NCI-H1436 (cell line): ENCODE measurements at places on chromosomes 5 and 9.

GRCh38 chr9:89400403-89401116, 82.3 kb downstream of the SECISBP2 start:
- DNase-seq, result no peak

DNA sequence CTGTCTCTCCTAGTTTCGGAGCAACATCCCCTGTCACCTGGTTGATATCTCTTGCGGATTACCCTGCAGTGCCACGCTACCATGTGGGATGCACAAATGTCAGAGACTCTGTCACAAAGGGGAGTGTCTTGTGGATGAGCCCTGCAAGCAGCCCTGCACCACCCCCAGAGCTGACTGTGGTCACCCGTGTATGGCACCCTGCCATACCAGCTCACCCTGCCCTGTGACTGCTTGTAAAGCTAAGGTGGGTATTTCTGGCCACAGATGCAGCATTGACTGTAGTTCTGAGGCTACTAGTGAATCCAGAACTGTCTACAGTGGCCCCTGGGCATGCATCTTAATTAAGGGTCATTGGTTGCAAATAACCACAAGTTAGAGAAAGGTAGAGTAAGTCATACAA, 50.8 kb downstream of the AQP7 start:
- DNase-seq, result no peak

- DNase-seq, result peak; percentile 79
Observed at GRCh38 chr9:98974994-98975712, 31.4 kb downstream of the COL15A1 start.

DNA sequence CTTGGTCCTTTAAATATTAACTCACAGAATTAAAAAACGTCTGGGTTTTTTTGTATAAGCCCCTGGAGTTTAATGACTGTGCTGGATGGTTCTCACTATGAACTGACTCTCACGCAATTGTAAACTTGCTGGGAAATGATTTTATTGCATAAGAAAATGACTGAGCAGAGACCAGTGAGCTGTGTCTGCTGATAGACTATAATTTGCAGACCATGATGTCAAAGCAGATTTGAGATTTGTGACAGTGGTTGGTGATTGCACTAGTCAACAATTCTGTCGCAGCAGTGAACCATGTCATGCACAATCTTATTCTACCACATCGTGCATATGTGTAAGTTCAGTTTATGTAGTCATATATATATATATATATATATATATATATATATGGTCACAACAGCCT, 85.7 kb upstream of the C9orf72 start:
- no peak for DNase-seq

GRCh38 chr9:114592356-114592755, 4.8 kb downstream of the ATP6V1G1 start:
- no peak for DNase-seq

DNA sequence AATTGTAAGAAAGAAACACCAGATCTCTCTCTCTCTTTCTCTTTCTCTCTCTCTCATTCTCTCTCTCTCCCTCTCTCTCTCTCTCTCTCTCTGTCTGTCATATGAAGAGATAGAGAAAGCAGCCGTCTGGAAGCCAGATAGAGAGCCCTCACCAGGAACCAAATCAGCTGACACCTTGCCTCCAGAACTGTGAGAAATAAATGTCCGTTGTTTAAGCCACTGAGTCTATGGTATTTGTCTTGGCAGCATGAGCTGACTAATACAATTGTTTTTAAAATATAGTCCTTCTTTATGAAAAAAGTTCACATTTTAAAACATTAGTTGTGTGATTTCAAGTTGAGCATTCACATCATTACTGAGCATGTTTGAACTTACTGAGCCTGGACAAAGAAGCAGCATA, 275.6 kb downstream of the CETN3 start:
- DNase-seq, result no peak

GRCh38 chr5:99059685-99060084, 130.9 kb upstream of the CHD1 start:
- no peak for DNase-seq

GRCh38 chr5:135489466-135490244, 37.5 kb upstream of the TIFAB start:
- DNase-seq, result no peak

DNA sequence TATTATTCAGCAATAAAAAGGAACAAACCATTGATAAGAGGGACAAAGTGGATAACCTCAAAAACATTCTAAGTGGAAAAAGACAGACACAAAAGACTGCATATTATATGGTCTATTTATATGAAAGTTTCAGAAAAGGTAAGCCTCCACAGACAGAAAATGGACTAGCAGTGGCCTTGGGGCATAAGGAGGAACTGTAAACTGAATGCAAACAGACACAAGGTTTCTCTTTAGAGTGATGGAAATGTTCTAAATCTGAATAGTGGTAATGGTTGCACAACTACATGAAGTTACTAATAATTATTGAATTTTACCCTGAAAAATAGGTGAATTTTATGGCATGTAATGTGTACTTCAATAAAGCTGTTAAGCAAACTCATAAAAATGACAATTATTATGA, 286.3 kb upstream of the PAPPA start:
- no peak for DNase-seq

DNA sequence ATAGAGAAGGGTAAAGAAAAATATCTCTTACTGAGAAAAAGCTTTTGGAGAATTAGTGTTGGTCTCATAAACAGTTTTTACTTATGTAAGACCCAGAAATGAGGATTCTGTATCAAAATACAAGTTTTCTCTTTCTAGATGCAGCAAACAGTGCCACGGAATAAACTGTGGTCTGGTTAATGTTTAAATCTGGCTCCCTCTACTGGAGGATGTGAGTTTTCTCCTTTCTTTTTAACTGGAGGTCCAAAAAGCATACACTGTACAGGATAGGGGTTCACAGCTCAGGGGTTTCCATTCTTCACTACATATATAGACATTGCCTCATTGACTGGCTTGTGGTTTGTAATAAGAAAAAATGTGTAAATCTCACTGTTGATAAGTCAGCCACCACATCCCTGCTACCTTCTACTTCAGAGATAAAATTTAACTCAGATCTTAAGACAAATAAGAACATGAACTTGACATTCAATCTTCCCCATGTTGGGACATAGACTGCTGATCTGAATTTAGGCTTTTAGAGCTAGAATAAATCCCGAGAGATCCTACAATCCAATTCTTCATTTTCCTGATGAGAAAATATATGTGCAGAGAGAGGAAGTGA, 98.9 kb downstream of the CFAP95 start:
- peak; percentile 74 for DNase-seq

DNA sequence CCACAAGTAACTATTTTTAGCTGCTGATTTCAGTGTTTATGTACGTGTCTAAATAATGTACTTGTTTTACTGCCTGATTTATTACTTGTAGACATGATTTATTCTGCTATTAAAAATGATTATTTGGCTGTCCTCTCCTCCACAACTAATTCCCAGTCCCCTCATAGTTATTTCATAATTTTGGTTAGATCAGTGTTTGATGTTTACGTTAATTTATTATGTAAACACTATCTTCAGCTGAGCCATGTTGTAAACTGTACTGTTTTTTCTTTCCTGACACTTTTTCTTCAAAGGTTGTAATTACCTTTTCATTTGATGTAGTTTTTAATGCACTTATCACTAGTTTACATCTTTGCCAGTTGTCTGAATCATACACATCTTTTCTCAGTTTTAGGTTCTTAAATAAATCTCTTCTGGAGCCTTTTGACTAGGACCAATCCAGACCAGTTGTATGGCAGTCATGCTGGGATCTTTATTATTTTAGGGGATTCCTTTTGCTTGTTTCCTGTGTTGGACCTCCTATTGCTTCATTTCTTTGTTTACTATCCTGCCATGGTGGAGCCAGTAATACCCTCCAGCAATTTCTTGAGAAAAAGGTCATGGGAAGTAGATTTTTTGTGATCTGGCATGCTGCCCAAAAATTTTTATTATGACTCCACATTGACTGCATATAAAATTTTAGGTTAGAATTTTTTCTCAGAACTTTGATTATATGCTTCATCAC, 16.1 kb downstream of the AP3S1 start:
- no peak for DNase-seq

GRCh38 chr5:68406767-68407241, 191.2 kb downstream of the PIK3R1 start:
- DNase-seq, result no peak

DNA sequence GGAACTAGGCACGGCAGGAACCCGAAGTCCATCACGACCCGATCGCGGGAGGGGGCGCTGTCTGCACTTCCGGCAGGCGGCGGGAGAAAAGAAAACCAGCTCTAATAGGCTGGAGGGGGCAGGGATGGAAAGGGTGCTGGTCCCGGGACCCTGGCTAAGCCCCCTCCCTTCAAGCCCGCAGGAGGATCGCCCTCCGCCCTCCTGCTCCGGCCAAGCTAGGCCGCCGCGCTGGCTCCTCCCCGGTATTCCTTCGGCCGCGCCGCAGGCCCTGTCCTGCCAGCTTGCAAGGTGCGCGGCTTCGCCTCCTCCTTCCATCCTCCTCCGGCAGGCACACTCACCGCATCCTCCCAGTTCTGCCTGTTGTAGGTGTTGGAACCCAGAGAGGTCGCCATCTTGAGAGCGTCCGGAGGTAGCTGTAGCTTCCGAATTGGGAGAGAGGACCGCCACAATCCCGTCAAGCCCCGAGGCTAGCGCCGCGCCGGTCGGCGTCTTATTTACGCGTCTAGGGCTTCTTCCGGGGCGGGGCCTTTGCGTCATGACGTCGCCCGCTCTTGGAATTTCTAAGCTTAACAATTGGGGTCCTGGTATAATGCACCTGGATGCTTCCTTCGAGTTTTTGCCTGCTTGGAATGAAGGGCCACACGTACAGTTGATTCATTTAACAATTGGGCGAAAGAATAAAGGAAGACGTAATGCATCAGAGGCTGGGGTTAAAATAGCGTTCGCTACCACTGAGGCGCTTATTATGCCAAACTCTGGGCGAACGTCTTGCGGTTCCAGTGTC, at the start of gene RBM22:
Gene RBM22 (minus strand): TSS at position 469 of the 784 bp plus-strand sequence. CDS start 77 bp downstream, at position 392.
- DNase-seq, result peak; percentile 89

DNA sequence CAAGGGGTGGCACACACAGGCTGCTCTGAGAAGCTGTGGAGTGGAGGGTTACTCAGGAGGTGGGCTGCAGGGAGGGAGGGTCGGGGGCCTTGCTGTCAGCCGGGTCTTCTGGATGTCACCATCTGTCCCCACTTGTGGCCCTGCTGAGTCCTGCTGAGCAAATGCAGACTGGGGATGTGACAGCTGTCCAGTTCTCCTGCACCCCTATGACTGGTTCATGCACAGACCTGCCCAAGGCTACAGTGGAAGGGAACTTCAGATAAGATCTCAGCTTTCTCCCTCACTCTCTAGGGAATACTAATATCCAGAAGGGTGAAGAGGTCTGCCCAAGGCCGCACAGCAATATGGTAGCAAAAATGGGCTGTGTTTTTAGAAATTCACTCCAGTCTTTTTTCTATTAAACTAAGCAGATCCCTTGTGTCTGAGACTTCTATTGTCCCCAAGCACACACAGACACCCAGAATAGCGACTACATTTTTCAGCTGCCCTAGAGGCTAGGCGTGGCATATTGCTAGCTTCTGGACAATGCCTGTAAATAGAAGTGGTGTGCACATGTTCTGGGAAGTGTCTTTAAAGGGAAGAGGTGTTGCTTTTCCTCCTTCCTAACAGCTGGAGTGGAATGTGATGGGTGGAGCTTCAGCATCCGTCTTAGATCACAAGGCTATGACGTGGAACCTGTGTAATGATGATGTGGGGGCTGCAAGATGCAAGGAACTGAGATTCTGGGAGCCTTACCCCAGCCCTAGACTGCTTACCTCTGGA, 51.1 kb upstream of the TBC1D2 start:
- no peak for DNase-seq

DNA sequence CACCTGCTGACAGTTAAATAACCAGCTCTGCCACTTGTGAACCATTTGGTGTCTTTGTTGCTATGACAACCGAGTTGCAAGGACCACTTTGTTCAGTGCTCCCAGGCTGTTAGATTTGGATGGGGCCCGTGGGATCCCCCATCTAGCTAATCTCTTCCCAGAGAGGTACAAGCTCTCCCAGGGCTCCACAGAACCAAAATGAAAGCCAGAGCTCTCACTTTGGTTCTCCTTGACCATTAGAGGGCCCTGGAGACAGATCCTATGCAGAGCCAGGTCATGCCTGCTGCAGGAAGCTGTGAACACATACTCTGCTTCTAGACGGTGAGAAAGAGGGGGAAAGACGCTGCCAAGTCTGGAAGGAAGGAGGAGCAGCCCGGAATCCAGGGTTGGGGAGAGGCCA, 224.6 kb downstream of the GABBR2 start:
- no peak for DNase-seq

GRCh38 chr5:15533129-15533893, 33.3 kb downstream of the FBXL7 start:
- DNase-seq, result no peak

- no peak for DNase-seq
Observed at GRCh38 chr9:101014566-101014965, 14.0 kb upstream of the PLPPR1 start.

- no peak for DNase-seq
Observed at GRCh38 chr5:132234684-132235062, 7.0 kb upstream of the P4HA2 start.

GRCh38 chr5:106827061-106827460, 843.7 kb downstream of the EFNA5 start:
- no peak for DNase-seq

DNA sequence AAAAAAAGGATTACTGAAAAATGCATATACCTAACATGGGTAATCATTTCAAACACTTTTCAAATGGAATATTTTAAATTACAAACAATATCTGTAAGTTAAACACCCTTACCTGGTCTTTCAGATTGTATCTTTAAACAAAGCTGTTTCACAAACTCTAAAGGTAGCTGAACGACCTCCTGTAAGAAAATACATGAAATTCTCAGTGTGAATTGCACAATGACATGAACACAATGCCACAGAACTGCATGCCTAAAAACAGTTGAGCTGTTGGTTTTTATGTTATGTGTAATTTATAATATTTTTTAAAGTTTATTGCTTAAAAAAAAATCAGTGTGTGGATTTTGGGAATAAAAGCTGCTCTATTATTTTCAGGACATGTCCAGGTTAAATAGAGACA, 17.5 kb downstream of the IPPK start:
- DNase-seq, result no peak

DNA sequence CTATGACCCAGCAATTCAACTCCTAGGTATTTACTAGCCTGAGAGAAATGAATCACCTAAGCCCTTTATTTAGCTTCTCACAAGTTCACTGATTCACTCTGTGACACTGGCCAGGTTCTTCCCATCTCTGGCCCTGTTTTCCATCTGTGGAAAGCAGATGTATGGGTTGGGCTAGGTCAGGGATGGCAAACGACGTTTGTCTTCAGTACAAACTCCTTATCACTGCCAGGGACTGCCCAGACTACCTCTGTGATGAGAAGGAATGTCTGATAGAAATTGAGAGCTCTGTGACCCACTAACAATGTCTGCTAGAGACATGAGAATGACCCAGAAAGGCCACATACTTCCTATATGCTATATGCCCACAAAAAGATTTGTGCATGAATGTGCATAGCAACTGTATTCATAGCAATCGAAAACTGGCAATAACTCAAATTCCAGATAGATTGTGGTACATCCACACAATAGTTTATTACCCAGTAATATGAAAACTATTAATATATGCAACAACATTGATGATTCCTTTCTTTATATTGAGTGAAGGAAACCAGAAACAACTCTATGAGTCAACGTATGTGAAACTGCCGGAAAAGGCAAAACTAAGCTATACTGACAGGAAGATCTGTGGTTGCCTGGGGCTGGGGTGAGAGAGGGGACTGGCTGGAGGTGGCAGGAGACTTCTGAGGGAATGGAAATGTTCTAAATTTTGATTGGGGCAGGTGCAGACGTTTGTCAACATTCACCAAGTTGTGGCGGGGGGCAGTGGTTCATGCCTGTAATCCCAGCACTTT, 32.0 kb upstream of the ADAM19 start:
- no peak for DNase-seq
